Right renal pelvis (tissue), 4 donors: ENCODE measurements at places on chromosomes 11 and 22.

- DNase-seq, result no peak
Measured at GRCh38 chr11:119295178-119295577, 21.8 kb downstream of the MCAM start.

DNA sequence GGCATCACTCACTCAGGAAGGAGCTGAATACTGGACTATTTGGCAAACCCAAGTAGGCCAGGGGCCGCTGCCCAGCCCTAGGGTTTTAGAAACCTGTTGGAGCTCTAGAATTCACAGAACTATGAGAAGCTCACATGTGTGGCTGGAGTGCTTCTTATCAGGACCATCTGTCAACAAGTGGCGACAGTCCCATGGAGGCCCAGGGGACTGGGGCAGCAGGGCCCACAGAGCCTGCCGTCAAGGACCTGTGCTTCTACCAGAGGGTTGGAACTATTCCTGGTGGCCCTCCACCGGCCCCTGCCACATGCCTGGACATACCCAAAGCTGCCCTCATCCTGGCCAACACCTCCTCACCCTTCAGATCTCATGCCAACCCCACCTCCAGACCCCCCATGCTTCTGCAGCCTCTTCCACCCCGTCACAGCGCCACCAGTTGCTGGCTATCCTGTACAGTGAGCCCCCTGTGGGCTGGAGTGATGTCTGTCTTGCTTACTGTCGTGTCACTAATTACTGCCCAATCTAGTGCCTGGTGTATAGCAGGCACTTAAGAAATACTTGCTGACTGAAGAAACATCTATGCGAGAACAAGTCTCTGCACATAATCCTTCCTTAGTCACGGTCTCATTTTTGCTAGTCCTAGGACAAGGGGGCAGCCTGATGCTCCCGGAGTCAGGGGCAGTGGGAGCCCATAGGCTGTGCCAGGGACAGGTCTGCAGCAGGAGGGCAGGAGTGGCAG lies 27.2 kb upstream of the RASL10A start:
- no peak for DNase-seq

- DNase-seq, result no peak
Measured at GRCh38 chr11:77106321-77106720, 3.7 kb downstream of the OMP start.

GRCh38 chr11:93481279-93481678 lies 61.9 kb downstream of the SMCO4 start:
- DNase-seq, result no peak

DNA sequence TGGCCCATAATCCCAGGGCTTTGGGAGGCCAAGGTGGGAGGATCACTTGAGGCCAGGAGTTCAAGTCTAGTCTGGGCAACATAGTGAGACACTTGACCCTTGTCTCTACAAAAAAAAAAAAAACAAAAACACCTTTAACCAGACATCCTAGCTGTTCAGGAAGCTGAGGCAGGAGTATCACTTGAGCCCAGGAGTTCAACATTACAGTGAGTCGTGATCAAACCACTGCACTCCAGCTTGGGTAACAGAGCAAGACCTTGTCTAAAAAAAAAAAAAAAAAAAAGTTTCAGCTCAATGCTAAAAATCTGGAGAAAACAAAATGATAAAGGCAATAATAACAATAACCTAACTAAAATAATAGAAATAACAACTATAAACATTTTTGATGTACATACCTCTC lies 22.6 kb upstream of the APLP2 start:
- no peak for DNase-seq
